ENCODE measurements at places on chromosomes 5 and 9.

- peak; percentile 32 for DNase-seq
These were observed 623 bp downstream of the FLT4 start for GRCh38 chr5:180648658-180649296.

DNA sequence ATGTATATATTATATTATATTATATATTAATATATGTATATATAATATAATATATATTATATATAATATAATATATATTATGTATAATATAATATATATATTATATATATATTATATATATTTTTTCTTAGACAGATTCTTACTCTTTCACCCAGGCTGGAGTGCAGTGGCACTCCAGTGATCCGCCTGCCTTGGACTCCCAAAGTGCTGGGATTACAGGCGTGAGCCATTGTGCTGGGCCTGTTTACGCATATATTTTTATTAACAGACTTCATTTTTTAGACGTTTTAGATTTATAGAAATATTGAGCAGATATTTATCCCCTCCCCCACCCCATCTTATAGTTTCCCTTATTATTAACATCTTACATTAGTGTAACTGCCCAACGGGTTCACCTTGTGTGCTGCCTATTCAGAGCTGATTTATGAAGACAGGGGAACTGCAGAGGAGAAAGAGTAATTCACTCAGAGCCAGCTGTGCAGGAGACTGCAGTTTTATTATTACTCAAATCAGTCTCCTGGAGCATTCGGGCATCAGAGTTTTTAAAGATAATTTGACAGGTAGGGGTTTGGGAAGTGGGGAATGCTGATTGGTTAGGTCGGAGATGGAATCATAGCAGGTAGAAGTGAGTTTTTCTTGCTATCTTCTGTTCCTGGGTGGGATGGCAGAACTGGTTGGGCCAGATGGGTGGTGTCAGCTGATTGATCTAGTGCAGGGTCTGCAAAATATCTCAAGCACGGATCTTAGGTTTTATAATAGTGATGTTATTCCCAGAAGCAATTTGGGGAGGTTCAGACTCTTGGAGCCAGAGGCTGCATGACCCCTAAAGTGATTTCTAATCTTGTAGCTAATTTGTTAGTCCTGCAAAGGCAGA lies 93.4 kb downstream of the UNC13B start:
- DNase-seq: no peak

DNA sequence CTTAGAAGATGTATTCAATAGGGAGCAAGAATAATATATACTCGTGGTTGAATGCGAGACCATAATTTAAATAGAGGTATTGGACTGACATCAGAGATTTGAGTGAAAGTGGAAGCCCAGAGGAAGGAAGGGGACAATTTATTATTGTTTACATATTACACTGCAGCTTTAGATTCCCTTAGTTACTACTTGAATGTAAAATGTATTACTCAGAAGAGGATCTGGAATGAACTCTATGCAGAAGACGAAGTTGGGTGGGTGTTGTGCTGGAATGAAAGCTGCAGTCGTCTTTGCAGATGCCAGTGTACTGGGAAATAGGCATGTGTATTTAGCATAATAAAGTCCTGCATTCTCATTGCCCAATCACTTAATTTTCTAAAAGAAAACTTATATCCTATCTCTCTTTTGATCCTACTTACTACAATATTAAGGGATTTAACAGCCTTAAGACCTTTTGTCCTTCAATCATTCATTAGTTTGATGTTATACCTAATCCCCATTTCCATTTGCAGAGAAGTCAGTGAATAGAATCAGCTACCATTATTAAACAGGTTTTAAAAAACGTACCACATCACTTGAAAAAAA lies 570.7 kb upstream of the WWC1 start:
- DNase-seq: no peak

- DNase-seq: no peak
These were observed 1.6 kb downstream of the KLHL3 start for GRCh38 chr5:137734331-137734730.

- DNase-seq: no peak
These were observed 213.9 kb downstream of the PBX3 start for GRCh38 chr9:125961072-125961471.

Measured in activated naive CD4-positive, alpha-beta T cell treated with anti-CD3 and anti-CD28 coated beads, Interleukin-2, amount 10 ng/mL, durations not matched to agents 7 days and 5 days (primary cell).